ENCODE measurements at places on chromosomes 2 and 18.
A peak's percentile ranks its signal among the peaks of the same experiment; 100 is the strongest.

DNA sequence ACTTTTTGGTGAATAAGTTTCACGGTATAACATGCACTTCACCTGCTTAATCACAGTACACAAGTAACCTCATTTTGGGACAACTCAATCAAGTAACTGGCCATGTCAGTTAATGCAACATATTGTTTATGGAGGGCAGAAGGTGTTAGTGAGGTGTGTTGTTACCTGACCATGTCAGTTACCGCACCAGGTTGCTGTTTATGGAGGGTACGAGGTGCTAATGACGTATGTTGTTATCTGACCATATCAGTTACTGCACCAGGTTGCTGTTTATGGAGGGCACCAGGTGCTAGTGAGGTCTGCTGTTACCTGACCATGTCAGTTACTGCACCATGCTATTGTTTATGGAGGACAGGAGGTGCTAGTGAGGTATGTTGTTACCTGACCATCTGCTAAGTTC is 135.1 kb upstream of the TPO start:
- no peak for DNase-seq

DNA sequence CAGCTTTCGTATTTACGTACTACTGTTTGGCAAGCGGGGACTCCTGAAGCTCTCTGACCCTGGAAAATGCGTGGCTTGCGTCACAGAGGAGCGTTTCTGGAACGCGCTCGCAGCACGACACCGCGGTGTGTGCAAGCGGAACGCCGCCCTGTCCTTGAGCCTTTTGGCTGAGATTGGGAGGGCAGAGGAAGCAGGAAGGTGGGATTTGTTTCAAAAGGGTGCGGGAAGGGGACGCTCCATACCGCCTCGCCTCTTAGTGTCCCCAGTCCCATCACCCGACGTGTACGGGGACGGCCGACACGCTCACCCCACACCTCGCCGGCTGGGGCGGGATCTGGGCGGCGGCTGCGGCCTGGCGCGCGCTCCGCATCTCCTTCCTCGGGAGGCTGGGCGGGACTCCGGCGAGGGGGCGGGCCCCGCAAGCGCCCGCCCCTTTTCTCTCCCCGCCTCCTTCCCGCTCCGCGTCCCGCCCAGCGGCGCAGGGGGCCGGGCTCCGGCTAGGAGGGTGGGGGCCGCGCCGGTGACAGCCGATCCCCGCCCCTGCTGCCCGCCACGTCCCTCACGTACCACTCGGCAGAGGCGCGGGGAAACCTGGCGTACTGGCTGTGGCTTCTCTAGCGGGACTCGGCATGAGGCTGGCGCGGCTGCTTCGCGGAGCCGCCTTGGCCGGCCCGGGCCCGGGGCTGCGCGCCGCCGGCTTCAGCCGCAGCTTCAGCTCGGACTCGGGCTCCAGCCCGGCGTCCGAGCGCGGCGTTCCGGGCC is at the start of gene PDK1:
PDK1 (plus strand) TSS at position 569 of the 762 bp plus-strand sequence; CDS start at position 630, 61 bp downstream.
- DNase-seq = peak; percentile 88

DNA sequence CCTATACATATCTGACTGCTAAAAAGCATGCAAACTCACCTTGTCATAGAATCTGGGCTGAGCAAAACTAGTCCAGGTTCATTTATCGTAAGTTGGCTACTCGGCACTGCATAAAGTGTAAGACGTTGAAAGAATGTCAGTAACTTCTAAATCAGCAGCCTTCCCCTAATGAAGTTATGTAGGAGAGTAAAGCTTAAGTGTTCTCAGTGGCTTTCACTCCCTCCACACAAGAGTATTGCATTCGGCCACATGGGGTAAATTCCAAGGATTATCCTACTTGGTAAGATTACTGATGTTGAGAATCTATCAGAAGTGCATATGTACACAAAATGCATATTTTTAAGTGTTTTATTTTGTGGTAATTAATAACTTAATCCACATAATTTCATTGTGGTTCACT is 130.1 kb downstream of the LCLAT1 start:
- no peak for DNase-seq

DNA sequence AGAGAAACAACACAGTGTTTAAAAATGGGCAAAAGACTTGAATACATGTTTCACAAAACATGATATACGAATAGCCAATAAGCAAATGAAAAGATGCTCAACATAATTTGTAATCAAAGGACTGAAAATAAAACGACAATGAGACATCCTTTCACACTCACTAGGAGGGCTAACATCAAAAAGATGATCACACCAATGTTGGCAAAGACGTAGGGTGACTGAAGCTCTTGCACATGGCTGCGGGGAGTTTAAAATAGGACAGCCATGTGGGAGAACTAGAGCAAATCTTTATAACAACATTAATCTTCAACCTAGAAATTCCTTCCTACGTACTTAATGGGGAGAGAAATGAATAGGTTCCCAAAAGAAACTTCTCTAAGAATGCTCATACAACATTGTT is 19.2 kb upstream of the SEH1L start:
- no peak for DNase-seq

- no peak for DNase-seq
Observed at GRCh38 chr2:99031481-99031880, 95.5 kb upstream of the CRACDL start.

GRCh38 chr2:236196366-236196765 is 28.2 kb upstream of the GBX2 start:
- no peak for DNase-seq

- no peak for DNase-seq
Observed at GRCh38 chr2:187915810-187916209, 361.6 kb upstream of the TFPI start.

- DNase-seq = no peak
Observed at GRCh38 chr2:6423944-6424343, 441.8 kb downstream of the CMPK2 start.

DNA sequence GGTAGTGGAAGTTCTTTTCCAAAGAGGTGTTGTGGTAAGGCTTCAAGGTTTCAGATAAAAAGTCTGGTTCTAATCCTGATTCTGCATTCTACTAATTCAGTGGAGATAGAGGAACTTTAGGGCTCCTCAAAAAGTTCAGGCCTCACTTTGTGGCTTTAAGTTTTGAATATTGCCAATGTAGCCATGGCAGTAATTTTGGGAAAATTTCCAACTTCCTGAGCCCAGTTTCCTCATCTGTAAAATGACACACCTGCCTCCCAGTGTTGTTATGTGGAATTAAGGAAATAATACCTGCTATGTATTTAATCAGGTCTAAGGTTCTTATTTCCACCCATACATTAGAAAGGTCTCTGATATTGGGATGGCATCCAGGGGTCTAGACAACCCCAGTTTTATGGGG is 147.6 kb upstream of the ITGA6 start:
- DNase-seq = no peak

- DNase-seq = no peak
Observed at GRCh38 chr18:49874238-49874637, 60.9 kb upstream of the ACAA2 start.

DNA sequence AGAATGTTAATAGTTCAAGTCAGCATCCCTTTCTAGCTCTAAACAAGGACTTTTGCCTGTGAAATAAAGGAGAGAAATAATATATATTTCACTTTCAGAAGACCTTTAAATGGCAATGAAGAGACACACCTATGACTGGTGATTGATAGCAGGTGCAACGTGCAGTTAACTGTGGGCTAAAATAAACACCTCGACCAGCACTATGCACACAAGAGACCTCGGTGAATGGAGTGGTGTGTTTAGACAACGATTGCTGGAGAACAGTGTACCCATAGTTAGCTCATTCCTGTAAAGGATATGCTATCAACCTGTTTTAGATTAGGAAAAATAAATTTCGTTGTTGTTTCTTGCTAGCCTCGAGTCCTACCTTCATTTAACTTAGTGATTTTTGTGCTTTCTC is 143.4 kb downstream of the NR4A2 start:
- no peak for DNase-seq

DNA sequence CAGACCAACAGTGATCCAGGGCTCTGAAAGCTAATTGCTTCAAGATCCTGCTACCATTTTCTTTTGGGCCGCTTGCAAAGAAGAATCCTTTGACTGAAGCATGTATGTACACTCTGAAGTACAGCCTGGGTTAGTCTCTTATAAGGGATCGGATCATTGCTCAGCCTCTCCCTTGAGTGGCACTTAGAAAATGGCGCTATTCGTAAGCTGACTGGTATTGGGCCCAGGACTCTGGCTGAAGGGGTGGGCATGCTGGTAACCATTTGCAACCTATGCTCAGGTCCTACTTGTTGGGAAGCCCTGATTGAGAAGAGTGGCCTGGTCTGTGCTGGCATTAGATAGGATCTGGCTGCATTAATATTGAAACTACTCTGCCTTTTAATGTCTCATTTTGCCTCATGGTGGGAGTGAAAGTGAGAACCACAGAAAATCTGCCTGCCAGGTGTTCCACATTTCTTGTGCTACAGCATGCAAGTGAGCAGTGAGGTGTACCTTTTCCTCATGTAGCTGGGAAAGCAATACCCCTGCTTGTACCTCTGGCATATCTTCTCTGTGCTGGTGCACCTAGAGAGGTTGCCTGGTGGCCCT is 661 bp upstream of the MGAT5 start:
- DNase-seq = no peak

DNA sequence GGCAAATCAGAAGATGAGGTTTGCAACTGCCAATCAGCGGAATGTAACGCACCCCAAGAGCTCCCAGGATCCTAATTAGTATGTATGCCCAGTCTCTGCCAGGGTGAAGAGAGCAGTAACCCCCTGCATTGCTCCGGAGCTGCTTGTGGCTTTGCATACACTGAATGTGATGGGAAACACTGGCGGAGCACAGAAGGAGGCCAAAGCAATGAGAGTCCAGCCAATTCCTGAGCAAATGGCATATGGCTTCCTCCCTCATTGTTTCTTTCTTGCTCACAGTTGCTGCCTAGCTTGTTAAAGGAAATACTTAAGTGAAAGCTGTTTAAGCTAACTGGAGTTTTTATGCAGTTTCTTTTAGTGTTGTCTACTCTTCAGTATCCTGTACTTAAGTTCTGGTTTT is 343.5 kb upstream of the NT5C1B start:
- no peak for DNase-seq

- DNase-seq = no peak
Observed at GRCh38 chr18:2338601-2339000, 232.7 kb downstream of the METTL4 start.

- DNase-seq = no peak
Observed at GRCh38 chr2:204877691-204878090, 332.4 kb downstream of the PARD3B start.

- no peak for DNase-seq
Observed at GRCh38 chr18:49304751-49305150, 155.7 kb downstream of the DYM start.

GRCh38 chr2:168137510-168138180 is 109.8 kb downstream of the STK39 start:
- DNase-seq = no peak

- DNase-seq = no peak
Observed at GRCh38 chr2:152384992-152385391, 50.0 kb downstream of the FMNL2 start.

DNA sequence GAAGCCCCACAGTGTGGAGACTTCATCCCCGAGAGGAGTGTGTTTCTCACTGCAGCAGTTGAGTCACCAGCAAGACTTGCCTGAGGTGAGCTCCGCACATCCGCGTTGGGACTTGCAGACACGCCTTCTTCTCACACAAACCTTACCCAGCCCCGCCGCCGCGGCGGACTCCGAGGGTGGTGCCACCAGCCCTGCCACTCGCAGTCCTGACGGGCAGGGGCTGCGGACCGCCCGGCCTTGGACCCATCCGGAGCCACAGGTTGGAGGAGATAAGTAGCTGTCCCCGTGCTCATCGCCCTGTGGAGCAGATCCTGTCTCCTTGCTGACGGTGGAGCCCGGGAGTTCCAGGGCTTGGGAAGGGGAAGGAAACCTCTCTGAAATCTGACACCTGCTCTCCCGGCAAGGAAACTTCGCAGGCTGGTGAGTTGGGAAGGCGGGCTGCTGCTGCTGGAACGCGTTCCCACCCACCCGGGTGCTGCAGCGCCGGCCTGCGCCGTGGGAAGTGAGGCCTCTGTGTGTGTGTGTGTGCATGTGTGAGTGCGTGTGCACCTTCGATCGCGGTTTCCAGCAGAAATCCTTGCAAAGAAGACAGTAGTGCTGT is at the start of gene RAB27B:
RAB27B (plus strand) TSS at position 197 of the 601 bp plus-strand sequence. CDS start 49,109 bp downstream, outside the sequence.
- peak; percentile 85 for DNase-seq

- no peak for DNase-seq
Observed at GRCh38 chr18:77049938-77050337, 82.6 kb downstream of the MBP start.

DNA sequence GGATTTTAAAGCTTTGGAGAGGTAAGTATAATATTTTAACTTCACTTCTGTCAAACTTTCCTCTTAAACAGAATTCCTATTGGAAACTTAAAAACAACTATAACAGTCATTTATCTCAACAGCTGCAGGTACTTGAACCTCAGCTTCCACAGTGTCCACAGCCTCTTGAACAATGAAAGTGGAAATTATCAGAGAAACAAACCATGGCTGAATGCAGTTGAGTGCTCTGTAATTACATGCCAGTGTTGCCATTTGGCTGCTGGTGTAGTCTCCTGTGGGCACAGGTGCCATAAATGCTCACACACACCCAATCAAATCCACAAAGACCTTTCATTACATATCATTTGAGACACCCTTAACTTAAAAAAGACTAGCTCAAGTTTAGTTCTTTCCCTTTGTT is 125.1 kb downstream of the CPS1 start:
- DNase-seq = no peak

GRCh38 chr18:35836932-35837331 is 135.5 kb upstream of the RMP24 start:
- DNase-seq = no peak

- no peak for DNase-seq
Observed at GRCh38 chr18:31258789-31259188, 59.2 kb upstream of the DSG1 start.

DNA sequence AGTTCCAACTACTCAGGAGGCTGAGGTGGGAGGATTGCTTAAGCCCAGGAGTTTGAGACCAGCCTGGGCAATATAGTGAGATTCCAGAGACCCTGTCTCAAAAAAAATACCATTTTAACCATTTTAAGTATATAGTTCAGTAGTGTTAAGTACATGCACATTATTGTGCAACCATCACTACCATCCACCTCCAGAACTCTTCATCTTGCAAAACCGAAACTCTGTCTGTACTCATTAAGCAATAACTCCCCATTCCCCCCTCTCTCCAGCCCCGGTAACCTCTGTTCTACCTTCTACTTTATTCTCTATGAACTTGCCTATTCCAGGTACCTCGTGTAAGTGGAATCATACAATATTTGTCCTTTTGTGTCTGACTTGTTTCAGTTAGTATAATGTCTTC is 86.4 kb downstream of the GFPT1 start:
- DNase-seq = no peak

GRCh38 chr2:180257247-180257646 is 250.2 kb upstream of the CWC22 start:
- DNase-seq = no peak

DNA sequence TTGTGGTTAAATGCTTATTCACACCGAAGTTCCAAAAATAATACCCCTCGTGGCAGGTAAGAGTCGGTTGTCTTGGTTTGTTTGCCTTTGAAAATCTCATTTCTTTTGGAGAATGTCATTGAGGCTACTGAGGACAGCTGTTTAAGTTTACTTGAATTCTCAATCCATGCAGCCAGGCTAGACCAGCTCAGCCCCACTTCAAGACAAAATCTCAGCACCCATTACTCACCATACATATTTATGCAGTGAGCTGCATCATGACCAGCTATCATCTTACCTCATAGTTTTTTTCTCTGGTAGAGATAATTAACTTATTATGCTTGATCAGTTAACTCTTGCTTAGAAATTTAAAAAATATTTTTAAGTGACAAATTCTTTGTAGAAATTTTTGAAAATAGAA is 115.9 kb downstream of the HAUS1 start:
- no peak for DNase-seq

- no peak for DNase-seq
Observed at GRCh38 chr2:9122367-9122766, 84.2 kb upstream of the ASAP2 start.

GRCh38 chr18:48023334-48024008 is 93.0 kb upstream of the SMAD2 start:
- peak; percentile 54 for DNase-seq

GRCh38 chr2:178143481-178143880 is 31.2 kb downstream of the RBM45 start:
- DNase-seq = no peak
